ENCODE measurements at places on chromosomes 3 and 15. TPM values are rescaled to one million over a fixed set of nuclear protein-coding genes. Genes with fewer than 3 reads are reported as not detected.

Gene IL16
- total RNA-seq: 0.27 TPM

GRCh38 chr3:164222197-164222596, 856.1 kb downstream of the SI start:
- H3K4me3 ChIP-seq: no peak overlapping the region

DNA sequence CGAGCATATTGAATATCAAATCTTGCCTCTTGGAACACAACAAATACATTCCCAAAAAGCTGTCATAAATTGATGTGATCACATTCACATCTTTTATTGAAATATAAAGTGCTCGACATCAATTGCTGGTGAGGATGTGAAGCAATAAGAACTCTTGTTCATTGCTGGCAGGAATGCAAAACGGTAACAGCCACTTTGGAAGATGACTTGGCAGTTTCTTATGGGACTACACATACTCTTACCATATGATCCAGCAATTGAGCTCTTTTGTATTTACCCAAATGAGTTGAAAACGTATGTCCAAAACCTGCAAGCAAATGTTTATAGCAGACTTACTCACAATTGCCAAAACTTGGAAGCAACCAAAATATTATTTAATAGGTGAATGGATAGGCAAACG, 234.9 kb downstream of the CACNA2D3 start:
- H3K27me3 ChIP-seq: no peaks in the 10 kb centered on the region
- no peak overlapping the region for H3K27ac ChIP-seq
- no peaks in the 10 kb centered on the region for H3K36me3 ChIP-seq
- DNase-seq: no peak
- H3K4me3 ChIP-seq: no peak overlapping the region

Gene COL6A6
- 0.25 TPM for total RNA-seq

GRCh38 chr15:52171386-52171785, 19.8 kb downstream of the GNB5 start:
- H3K4me1 ChIP-seq: no peaks in the 10 kb centered on the region
- peaks cover 8% of the 10 kb centered on the region for H3K27me3 ChIP-seq
- peaks cover 6% of the 10 kb centered on the region for H3K36me3 ChIP-seq
- H3K4me3 ChIP-seq: no peak overlapping the region

All from glutamatergic neuron (in vitro differentiated cells).